ENCODE measurements at places on chromosomes 13 and 19.

- no peaks in the 10 kb centered on the region for H3K36me3 ChIP-seq
- DNase-seq = no peak
- H3K27me3 ChIP-seq = peaks cover 3% of the 10 kb centered on the region
- no peak overlapping the region for H3K4me3 ChIP-seq
- H3K27ac ChIP-seq = no peak overlapping the region
Observed at GRCh38 chr13:59337070-59337469, 826.7 kb downstream of the DIAPH3 start.

DNA sequence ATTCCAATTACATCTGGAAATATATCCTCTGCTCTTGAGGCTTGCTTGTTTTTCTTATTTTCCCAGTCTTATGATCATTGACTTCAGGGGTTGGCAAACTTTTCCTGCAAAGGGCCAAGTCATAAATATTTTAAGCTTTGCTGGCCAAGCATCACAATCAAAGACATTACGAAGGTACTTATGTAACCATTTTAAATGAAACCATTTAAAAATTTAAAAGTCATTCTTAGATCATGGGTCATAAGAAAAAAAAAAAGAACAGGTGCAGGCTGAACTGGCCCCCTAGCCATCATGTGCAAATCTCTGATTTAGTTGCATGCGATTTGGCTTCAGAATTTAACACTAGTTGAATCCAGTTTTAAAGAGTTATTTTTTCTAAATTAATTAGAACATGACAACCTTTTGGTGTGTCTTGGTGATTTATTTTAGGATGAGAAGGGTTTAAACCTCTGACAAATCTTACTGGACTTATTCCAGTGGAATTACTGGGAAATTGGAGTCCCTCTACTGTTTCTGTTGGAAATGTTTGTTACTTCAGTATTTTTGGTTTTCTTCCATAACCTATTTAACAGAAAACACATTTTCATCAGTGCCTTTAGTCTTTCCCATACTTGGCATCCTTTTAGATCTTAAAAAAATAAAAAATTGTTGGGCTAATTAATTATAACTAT is 148.1 kb downstream of the NHLRC3 start:
- no peaks in the 10 kb centered on the region for H3K4me1 ChIP-seq
- DNase-seq = no peak
- no peak overlapping the region for H3K27ac ChIP-seq

DNA sequence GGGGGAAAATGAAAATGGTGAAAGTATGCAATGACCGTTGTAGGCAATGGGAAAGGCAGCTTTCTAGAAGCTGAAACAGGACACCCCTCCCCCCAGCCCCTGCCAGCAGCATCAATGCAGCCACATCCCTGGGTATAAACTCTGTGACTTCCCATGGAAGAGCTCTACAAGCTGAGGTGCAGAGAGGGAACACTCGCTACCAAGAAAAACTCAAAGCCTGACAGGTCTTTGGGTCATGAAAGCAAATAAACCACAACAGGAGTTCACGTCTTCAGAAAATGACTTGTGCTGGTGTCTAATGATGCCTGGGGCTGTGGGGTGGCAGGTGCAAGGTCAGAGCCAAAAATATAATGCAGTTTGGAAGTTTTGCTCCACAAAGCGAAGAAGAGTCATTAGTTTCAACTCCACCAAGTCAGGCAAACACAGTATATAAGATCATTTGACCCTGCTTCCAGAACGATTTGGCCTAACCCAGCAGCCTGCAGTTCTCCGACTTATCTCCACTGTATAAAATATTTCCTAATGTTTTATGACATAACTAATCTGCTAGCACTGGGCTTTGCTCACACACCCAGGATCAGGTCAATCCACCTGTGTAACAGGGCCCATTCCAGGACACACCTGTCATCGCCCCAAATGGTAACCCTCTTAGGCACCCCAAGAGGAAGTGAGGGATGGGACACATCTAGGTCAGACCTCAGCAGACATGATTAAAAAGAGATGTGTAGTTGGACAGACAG is 102.1 kb downstream of the IRS2 start:
- H3K27ac ChIP-seq = no peak overlapping the region
- H3K4me3 ChIP-seq = no peak overlapping the region

GRCh38 chr13:29595380-29596063 is at the start of gene SLC7A1:
TSS of gene SLC7A1 (minus strand) at chr13:29595688. CDS start at chr13:29536188, 59,500 bp downstream.
- peaks cover 37% of the 10 kb centered on the region for H3K4me1 ChIP-seq
- peaks cover 1% of the 10 kb centered on the region for H3K27me3 ChIP-seq
- DNase-seq = peak; percentile 88

DNA sequence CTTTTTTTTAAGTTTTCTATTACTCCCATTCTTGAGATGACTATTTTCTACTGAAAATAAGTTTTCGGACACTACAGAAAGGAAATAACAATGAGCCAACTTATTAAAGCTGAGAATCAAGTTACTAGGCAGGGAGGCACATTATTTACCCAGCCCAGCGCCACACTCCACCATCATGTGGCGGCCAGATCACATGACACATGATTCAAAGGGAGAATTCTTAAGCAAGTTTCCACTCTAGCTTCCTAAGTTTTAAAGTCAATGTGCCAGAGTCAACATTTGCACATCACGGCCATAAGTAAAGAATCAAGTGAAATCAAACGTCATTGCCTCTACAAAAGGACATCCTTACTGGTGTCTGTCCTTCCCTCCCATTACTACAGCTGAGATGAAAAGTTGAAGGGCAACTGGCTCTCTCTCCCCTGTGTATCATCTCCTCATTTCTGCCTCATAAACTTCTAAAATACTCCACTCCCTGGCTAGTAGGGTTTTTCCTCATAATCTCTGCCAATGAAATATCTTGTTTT is 81.7 kb downstream of the KLF12 start:
- no peak overlapping the region for H3K4me3 ChIP-seq
- no peak overlapping the region for H3K27ac ChIP-seq
- H3K4me1 ChIP-seq = peaks cover 84% of the 10 kb centered on the region
- peaks cover 20% of the 10 kb centered on the region for H3K36me3 ChIP-seq
- H3K27me3 ChIP-seq = no peaks in the 10 kb centered on the region

DNA sequence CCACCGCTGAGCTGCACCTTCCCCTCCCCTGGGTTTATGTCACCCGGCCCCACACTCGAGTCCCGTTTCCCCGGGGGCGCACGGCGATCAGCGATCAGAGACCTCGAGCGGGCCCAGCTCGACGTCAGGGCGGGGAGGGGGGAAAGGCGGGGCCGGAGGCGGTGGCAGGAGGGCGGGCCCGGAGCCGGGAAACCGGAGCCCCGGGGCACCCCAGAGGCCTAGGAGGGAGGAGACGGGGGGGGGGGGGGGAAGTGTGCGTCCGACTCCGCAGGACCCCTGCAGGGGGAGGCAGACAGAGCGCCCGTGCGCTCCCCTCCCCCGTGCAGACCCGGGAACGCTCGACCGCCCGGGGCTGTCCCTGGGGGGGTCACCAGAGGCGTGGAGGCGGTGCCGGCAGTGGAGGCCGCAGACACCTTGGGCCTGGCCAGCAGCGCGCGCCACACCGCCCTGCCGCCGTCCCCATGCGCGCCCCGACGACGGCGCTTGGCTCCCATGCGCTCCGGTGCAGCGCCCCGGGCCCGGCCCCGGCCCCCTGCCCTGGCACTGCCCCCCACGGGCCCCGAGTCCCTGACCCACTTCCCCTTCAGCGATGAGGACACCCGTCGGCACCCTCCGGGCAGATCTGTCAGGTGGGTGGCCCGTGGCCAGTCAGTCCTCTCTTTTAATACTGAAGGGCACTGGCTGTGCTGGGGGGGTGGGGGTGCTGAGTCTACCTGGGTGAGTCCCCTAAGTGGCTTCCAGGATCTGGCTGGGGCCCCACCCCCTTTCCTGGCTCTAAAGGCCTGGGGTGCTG is 11.8 kb downstream of the PDE4A start:
- H3K27me3 ChIP-seq = peaks cover 30% of the 10 kb centered on the region
- H3K4me1 ChIP-seq = peaks cover 57% of the 10 kb centered on the region
- DNase-seq = peak; percentile 73
- H3K4me3 ChIP-seq = peak overlapping the region; percentile 70
- peaks cover 16% of the 10 kb centered on the region for H3K36me3 ChIP-seq

GRCh38 chr13:106033659-106034058 is 501.8 kb downstream of the EFNB2 start:
- H3K27ac ChIP-seq = no peak overlapping the region
- no peaks in the 10 kb centered on the region for H3K4me1 ChIP-seq
- no peaks in the 10 kb centered on the region for H3K36me3 ChIP-seq
- peaks cover 2% of the 10 kb centered on the region for H3K27me3 ChIP-seq
- no peak for DNase-seq
- no peak overlapping the region for H3K4me3 ChIP-seq

- no peaks in the 10 kb centered on the region for H3K27me3 ChIP-seq
- DNase-seq = no peak
- H3K4me3 ChIP-seq = no peak overlapping the region
- H3K4me1 ChIP-seq = no peaks in the 10 kb centered on the region
- H3K36me3 ChIP-seq = no peaks in the 10 kb centered on the region
- H3K27ac ChIP-seq = no peak overlapping the region
Observed at GRCh38 chr13:104296286-104296685, 1230.1 kb upstream of the SLC10A2 start.

- no peak overlapping the region for H3K27ac ChIP-seq
- DNase-seq = no peak
- H3K4me3 ChIP-seq = no peak overlapping the region
- H3K4me1 ChIP-seq = peaks cover 8% of the 10 kb centered on the region
Observed at GRCh38 chr13:39682310-39682709, 26.8 kb downstream of the COG6 start.

- H3K36me3 ChIP-seq = no peaks in the 10 kb centered on the region
- peaks cover 4% of the 10 kb centered on the region for H3K4me1 ChIP-seq
Observed at GRCh38 chr13:44050450-44051063, 170.9 kb downstream of the LACC1 start.

DNA sequence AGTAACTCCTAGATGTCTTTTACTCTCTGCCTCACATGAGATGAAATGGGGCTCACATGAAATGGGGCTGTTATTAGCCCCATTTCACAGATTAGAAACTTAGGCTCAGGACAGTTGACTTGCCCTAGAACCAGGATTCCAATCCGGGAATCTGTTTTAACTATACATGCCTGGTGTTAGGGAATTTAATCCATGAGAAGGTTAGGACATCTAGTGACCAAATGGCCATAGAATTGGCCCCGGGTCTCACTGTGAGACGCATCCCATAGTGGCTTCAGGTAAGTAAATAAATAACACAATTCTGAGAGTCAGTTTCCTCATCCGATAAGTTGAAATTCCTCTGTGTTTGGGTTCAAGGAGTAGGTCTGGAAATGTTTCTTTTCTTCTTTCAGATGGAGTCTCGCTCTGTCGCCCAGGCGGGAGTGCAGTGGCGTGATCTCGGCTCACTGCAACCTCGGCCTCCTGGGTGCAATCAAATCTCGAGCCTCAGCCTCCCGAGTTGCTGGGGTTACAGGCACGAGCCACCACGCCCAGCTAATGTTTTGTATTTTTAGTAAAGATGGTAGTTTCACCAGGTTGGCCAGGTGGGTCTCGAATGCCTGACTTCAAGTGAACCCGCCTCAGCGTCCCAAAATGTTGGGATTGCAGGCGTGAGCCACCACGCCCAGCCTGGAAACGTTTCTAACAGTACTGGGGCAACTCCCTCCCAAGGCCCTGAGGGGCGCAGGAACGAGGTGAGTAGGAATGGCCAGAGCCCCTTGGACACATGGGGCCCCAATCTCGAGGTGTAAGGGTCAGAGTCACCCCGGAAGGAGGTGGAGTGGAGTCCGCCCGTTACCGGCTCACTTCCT is 1.2 kb upstream of the ZNF574 start:
- H3K27me3 ChIP-seq = peaks cover 3% of the 10 kb centered on the region
- peak; percentile 25 for DNase-seq
- H3K4me1 ChIP-seq = peaks cover 25% of the 10 kb centered on the region
- peaks cover 22% of the 10 kb centered on the region for H3K36me3 ChIP-seq

- H3K4me1 ChIP-seq = peaks cover 4% of the 10 kb centered on the region
- H3K27me3 ChIP-seq = no peaks in the 10 kb centered on the region
- DNase-seq = no peak
- H3K36me3 ChIP-seq = no peaks in the 10 kb centered on the region
- H3K4me3 ChIP-seq = peak overlapping the region; percentile 24
Observed at GRCh38 chr13:113394339-113394640, 30.4 kb upstream of the GRTP1 start.

DNA sequence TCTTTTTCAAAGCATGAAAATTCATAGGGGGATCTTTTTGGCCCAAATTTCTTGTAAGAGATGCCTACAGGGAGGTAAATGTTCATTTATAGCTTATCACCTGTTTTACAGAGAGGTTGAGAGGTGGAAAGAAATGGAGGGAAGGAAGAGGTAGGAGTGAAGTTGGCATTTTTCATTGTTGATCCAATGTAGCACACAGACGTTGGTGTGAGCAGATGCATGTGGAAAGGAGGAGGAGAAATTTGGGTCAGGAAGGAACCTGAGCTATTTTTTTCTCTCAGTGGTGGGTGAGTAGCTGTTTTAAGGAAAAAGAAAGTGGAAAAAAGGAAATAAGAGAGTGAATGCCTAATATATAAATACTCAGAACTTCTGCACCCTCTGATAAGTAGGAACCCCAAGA is 9.9 kb upstream of the SMIM17 start:
- no peak overlapping the region for H3K4me3 ChIP-seq
- H3K36me3 ChIP-seq = peaks cover 23% of the 10 kb centered on the region
- H3K27me3 ChIP-seq = no peaks in the 10 kb centered on the region
- H3K4me1 ChIP-seq = no peaks in the 10 kb centered on the region

GRCh38 chr13:51292000-51292565 is 47.4 kb upstream of the SERPINE3 start:
- H3K4me1 ChIP-seq = no peaks in the 10 kb centered on the region
- no peaks in the 10 kb centered on the region for H3K36me3 ChIP-seq
- no peak overlapping the region for H3K4me3 ChIP-seq

DNA sequence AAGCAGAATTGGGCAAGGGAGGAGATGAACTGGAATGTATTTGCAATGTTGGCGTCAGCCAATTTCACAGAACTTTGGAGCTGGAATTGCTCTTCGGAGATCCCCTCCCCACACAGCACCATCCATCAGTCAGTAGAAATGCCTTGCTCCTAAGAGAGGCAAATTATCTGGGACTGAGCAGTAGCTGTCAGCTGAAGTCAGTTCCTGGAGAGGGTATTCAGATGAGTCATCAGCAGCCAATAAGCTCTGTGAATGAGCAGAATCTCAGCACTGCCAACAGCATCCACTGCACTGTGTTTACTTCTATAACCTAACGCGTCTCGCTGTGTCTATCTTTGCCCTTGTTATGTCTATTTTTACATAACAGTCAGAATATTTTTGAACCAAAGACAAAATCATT is 213.7 kb downstream of the SLITRK5 start:
- DNase-seq = no peak
- no peaks in the 10 kb centered on the region for H3K27me3 ChIP-seq
- H3K27ac ChIP-seq = no peak overlapping the region
- no peaks in the 10 kb centered on the region for H3K4me1 ChIP-seq

All from activated CD8-positive, alpha-beta T cell treated with anti-CD3 and anti-CD28 coated beads for 36 hours (primary cell).